Foreskin fibroblast (primary cell): ENCODE measurements at places on chromosomes 4 and X.

GRCh38 chr4:24195991-24196736 lies 306.3 kb upstream of the PPARGC1A start:
- DNase-seq: no peak

GRCh38 chrX:43467608-43468234 lies 188.4 kb upstream of the MAOA start:
- no peak for DNase-seq

- DNase-seq: no peak
Observed at GRCh38 chr4:146176891-146177290, 1.4 kb downstream of the LSM6 start.

DNA sequence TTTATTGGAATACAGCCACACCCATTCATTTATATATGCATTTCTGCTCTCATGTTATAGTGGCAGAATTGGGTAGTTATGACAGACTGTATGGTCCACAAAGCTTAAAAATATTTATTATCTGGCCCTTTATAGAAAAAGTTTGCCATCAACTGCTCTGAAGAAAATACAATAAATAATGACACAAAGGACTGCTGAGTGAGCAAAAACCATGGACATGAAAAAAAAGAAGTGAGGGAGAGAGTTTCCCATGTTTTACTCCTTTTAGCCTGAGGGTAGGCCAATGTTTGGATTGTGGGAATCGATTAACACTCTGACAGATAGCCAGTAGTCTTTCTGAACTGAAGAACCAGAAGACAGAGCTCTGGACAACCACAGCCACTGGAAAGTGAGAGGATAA lies 149.2 kb downstream of the CHRDL1 start:
- DNase-seq: no peak

GRCh38 chr4:123257591-123257990 lies 139.0 kb upstream of the SPRY1 start:
- DNase-seq: no peak

DNA sequence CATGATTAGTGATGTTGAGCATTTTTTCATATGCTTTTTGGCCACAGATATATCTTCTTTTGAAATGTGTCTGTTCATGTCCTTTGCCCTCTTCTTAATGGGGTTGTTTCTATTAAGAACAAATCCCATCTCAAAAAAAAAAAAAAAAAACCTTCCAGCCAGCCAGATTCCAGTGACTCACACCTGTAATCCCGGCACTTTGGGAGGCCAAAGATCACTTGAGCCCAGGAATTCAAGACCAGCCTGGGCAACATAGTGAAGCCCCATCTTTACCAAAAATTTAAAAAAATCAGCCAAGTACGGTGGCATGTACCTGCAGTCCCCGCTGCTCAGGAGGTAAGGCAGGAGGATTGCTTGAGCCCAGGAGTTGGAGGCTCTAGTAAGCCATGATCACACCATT lies 5.1 kb downstream of the RAB33B start:
- DNase-seq: no peak

DNA sequence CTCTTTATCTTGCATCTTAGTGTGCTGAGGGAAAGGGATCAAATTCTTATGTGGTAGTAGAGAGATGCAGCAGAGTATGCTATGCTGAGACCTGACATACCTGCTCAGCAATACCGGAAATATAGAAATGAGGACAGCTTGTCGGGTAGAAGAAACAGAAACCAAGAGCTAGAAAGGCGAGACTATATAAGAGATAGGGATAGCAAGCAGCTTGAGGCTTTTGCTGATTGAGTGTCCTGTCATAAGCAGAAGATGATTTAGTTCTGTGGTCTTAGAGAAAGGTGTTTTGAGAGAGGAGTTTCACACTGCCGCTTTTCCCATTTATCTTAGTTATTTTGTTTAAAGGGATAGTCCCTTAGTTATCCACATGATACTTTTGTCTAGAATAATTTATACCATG lies 31.7 kb downstream of the USP9X start:
- no peak for DNase-seq

- DNase-seq: peak; percentile 73
Observed at GRCh38 chrX:136639506-136640176, 8.3 kb upstream of the CD40LG start.

DNA sequence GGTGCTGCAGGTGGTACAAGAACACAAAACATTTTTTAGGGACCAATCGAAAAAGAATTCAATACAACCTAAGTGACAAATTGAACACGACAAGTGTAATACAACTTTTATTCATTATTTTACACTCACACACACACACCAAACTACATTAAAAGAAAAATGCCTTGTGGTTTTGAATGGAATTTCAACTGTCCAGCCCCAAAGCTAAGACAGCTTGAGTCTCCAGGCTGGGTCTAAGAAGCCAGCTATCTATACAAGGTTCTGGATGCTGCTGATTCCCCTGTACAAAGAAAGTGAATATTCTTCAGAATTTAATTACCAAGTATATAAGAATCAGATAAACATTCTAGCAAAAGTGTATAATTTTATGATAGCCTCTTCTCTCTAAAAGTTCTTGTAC lies 118.2 kb downstream of the PPP3CA start:
- peak; percentile 22 for DNase-seq

- DNase-seq: no peak
Observed at GRCh38 chr4:149723065-149723464, 92.6 kb downstream of the IQCM start.

DNA sequence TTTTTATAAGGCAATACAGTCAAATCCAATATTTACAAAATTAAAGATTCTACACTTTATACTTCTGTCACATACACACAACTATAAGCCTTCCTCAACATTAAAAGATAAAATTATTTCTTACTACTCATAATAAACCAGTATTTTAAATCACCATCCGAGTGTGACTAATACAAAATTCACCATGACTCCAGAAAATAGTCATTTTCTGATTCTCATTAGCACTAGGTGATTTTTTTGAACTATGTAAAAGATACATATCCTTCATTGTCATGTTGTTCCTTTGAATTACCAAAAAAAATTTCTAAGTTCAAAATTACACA lies 646 bp upstream of the SLC7A11 start:
- DNase-seq: peak; percentile 24

- DNase-seq: no peak
Observed at GRCh38 chr4:6473264-6474052, 1.0 kb upstream of the PPP2R2C start.

DNA sequence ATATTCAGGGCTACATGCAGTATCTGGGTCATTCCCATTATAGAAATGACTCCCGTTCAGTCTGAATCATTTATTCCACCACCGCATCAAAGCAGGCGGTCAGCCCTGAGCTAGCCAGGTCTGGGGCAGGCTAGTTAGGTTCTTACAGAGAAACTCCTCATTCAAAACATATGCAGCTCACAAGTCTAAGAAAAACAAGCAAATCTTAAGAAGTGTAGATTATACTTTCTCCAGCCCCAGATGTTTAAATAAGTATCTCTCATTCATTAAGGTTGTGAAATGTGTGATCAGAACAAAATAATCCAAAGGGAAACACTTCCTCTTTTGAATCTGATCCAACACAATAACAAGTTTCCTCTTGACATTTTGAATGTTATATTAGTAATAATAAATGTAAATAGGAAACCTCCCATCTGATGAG lies 441.9 kb downstream of the INPP4B start:
- peak; percentile 80 for DNase-seq

GRCh38 chr4:84879651-84880200 lies 86.8 kb downstream of the WDFY3 start:
- peak; percentile 20 for DNase-seq

GRCh38 chrX:124690495-124690894 lies 344.1 kb downstream of the SH2D1A start:
- no peak for DNase-seq

- no peak for DNase-seq
Observed at GRCh38 chr4:152877868-152878267, 58.3 kb upstream of the FHDC1 start.

GRCh38 chr4:34181311-34181841 lies 2062.9 kb downstream of the ARAP2 start:
- peak; percentile 89 for DNase-seq

DNA sequence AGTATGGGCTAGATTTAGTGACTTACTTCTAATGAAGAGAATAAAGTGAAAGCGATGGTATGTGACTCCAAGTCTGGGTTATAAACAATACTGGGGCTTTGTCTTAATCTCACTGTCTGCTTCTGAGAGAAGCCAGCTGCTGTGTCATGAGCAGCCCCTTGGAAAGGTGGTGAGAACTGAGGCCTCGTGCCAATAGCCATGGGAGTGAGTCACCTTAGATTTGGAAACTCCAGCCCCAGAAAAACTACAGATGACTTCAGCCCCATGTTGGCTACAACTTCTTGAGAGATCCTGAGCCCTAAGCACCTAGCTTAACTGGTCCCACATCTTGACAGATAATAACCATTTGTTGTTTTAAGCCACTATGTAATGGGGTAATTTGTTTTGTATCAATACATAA lies 77.6 kb downstream of the CWH43 start:
- DNase-seq: no peak

GRCh38 chrX:118669435-118669834 lies 58.0 kb upstream of the IL13RA1 start:
- no peak for DNase-seq

- DNase-seq: peak; percentile 50
Observed at GRCh38 chr4:181685911-181686310, 557.3 kb upstream of the TENM3 start.
